ENCODE measurements at places on chromosomes 1 and 21.

- DNase-seq, result no peak
Measured at GRCh38 chr1:206570529-206570928, 41.7 kb downstream of the EIF2D start.

- no peak for DNase-seq
Measured at GRCh38 chr1:216626394-216627067, 96.7 kb downstream of the ESRRG start.

GRCh38 chr1:82125119-82125518, 324.4 kb downstream of the ADGRL2 start:
- no peak for DNase-seq

- DNase-seq, result no peak
Measured at GRCh38 chr21:41603476-41603875, 95.5 kb upstream of the TMPRSS2 start.

DNA sequence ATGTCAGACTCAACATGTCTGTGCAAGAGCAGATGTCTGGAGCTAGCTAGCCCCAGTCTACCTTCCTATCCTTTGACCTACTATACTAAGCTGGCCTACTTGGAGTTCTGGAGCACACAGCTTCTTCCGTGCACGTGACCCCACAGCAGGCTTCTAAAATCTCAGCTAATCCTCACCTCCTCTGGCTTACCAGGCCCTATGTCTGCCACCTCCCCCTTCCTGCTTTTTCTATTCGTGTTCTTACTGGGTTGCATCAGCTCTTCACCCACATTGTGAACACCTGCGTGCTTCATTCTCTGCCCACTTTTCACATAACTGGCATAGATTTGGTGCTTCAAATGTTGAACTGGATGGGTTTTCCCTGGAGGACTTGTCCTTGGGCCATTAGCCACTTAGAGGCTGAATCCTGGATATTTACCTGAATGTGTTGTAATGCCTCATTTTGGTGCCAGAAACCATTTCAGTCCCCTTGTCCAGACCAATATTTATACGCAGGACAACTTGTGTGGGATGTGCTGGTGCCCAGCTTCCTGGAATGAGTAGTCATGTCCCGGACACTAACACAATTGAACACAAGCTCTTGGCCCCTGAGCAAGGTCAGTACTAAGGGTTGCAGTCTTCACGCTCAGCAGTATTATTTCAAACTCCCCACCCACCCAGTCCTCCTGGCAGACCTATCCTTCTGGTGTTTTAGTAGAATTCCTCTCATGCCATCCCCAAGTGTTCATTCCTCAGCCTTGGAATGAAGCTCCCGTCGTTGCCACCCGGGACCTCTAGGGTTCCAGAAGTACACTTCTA, 24.0 kb downstream of the TENT5C start:
- no peak for DNase-seq

DNA sequence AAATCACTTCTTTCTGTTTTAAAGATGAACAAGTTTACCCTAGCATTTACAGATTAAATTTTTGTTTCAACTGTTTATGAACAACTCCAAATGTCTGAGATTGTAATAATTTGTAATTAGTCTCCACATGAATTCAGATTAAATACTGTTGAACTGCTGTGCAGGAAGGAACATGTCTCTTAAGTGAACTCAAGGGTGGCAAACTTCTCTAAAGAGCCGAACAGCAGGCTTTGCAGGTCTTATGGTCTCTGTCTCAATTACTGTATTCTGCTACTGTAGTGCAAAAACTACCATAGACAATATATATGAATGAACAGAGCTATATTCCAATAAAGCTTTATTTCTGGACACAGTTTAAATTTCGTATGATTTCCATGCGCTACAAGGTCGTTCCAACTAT, 6.6 kb downstream of the RSBN1 start:
- DNase-seq, result no peak

DNA sequence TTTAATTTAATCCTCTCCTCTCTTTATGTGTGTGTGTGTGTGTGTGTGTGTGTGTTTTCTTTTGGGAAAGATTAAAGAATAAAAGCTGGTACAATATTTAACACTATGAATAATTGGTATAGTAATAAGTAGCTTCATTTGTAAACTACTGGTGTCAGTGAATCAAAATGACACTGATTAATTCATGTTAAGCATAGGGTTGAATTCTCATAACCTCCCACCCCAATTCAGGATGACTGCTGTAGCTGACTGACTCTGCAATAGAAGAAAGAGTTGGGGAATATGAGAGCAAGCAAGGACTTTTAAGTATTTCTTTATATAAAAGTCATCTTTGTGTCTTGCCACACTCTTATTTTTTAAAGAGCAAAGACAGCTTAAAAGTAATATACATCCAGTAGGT, 13.1 kb downstream of the SLC30A7 start:
- DNase-seq, result no peak

DNA sequence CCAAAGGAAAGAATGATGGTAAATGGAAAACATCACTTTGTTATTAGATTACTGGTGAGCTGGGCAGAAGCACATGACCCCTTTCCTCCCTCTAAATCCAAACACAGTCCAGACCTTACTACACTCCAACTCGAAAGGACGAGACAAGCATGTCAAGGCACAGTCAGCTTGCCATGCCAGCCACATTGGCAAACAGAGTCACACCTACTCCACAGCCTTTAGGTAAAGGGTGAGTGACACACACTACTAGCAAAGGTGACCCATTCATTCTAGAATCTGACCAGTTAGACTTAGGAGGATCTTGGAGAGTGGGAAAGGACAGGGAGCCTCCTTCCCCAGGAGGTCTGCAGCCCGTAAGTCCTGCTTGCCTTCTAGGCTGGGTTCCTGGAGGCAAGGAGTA, 3.0 kb downstream of the SLC44A3 start:
- DNase-seq, result peak; percentile 38

GRCh38 chr1:107183011-107183410, 42.2 kb downstream of the NTNG1 start:
- DNase-seq, result no peak

GRCh38 chr1:46452931-46453325, 36.7 kb upstream of the DMBX1 start:
- DNase-seq, result no peak

- DNase-seq, result no peak
Measured at GRCh38 chr21:16195538-16195910, 465.7 kb downstream of the USP25 start.

DNA sequence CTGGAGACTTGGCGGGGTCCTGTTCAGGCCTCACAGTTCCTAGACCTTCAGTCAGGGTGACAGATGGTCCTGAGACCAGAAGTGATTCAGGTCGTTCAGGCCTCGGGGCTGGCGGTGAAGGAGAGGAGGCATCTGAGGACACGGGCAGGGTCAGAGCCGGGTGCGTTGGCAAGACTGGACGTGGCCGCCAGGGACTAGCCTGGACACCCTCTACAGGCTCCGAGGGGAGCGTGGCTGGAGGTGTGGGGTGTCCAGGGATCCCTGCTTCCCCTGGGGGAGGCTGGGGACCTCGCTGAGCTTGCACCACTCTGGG, 64.0 kb upstream of the TARDBP start:
- DNase-seq, result no peak

- no peak for DNase-seq
Measured at GRCh38 chr1:245469006-245469405, 314.2 kb downstream of the KIF26B start.

DNA sequence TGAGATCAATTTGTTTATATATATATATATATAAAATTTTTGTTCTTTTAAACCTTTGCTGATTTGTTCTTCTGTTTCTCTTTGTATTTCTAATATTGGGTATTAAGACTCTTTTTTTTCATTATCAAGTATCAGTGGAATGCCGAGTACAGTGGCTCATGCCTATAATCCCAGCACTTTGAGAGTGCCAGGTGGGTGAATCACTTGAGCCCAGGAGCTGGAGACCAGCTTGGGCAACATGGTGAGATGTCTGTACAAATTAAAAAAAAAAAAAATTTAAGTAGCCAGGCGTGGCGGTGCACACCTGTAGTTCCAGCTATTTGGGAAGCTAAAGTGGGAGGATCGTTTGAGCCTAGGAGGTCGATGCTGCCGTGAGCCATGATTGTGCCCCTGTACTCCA, 67.1 kb downstream of the MAST2 start:
- DNase-seq, result no peak

DNA sequence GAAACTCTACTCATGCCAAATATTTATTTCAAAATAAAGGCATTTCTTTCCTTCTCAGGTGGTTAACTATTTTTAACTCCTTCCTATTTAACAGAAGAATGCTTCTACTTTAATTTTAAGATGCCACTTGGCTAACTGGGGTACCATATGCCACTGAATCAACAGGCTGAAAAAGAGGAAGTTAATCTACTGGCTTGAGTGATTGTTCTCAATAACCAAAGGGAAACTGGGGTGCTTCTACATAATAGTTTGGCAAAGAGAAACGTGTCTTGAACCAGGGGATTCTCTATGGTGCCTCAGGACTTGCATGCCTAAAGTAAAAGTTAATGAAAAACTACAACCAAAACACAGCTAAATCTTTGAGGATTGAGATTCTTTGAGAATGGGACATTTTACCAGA, 142.6 kb downstream of the DENND1B start:
- no peak for DNase-seq

GRCh38 chr1:239587066-239587465, 200.7 kb downstream of the CHRM3 start:
- DNase-seq, result no peak

GRCh38 chr21:14543983-14544382, 2.1 kb downstream of the SAMSN1 start:
- no peak for DNase-seq

- DNase-seq, result no peak
Measured at GRCh38 chr1:69191335-69191734, 376.4 kb upstream of the LRRC7 start.

- DNase-seq, result no peak
Measured at GRCh38 chr1:18112611-18113010, 5.0 kb downstream of the IGSF21 start.

- DNase-seq, result no peak
Measured at GRCh38 chr1:167627615-167627864, 2.5 kb upstream of the RCSD1 start.

GRCh38 chr21:33157303-33157702, 72.4 kb upstream of the IFNAR2 start:
- no peak for DNase-seq

GRCh38 chr1:21822349-21822748, 10.3 kb downstream of the LDLRAD2 start:
- no peak for DNase-seq

DNA sequence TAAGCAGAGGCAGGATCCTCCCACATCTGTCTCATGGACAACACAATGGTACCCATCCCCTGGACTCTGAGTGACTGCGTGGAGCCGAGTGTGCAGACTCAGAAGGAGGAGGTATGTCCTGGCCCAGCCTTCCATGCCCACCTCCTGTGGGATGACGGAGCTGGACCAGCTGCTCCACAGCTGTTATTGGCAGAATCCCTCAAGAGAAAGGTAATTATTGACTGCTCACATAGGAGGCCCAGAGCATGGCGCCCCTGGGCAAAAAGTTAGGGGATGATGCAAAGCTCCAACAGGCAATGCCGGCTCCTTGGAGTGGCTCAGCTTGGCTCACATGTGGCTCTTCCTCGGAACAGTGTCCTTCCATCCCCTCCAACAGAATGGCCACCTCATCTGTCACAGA, 12.2 kb upstream of the ACTRT2 start:
- DNase-seq, result no peak

DNA sequence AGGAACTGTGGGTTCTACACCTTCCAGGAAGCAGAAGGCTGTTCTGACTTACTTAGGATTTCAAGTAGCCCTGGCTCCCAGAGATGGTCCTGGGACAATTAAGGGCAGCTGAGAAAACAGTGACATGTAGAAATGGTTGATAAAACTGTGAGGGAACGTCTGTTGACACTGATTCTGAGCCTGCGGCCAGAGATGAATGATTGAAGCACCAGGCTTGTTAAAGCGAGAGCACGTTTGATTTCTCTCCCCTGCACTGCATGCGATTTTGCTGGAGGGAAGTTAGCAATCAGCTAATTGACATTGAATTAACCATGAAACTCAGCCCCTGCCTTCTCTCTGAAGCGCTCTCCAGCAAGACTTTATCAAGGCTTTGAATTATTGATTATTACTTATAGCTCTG, 29.9 kb upstream of the POU3F1 start:
- DNase-seq, result no peak

DNA sequence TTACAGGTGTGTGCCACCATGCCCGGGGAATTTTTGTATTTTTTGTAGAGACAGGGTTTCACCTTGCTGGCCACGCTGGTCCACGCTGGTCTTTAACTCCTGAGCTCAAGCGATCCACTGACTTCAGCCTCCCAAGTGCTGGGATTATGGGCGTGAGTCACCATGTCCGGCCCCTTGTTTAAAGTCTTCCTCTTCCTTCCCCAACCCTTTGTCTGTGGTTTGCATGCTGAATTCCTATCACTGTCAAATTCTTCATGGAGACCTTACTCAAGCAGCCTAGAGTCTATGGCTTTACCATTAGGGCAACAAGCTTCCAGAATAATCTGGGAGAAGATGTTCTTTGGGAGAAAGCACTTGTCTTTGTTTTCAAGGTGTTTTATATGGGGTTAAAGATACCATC, 34.7 kb downstream of the B3GALT5 start:
- DNase-seq, result peak; percentile 77

DNA sequence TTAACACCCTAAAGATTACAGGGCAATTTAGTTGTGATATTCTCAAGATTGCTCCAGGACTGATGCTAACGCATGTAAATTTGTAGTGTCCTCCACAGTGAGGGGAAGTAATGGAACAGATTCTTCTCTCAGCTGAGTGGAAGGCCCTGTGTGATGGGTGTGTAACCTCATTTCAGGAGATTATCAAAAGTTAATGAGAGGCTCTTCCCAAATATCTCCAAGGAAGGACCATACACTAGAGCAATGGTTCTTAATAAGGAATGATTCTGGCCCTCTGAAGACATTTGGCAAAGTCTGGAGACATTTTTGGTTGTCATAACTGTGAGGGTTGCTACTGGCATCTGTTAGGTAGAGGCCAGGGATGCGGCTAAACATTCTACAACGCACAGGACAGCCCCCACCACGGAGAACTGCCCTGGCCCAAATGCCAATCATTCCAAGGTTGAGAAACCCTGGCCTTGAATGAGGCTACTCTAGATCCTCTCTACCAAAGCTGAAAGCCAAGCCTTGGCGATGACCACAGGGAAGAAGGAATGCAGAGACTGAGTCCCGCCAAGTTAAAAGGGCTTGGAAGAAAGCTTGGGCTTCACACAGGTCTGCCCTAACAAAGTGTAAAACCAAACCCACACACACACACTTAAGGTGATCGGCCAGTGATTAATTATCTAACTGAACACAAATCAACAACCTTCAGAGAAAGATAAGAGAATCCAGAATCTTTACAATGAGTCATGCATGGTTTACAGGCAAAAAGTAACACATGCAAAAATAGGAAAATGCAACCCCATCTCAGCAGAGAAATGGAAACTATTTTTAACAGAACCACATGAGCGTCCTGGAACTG, 135.8 kb downstream of the SYF2 start:
- DNase-seq, result no peak

DNA sequence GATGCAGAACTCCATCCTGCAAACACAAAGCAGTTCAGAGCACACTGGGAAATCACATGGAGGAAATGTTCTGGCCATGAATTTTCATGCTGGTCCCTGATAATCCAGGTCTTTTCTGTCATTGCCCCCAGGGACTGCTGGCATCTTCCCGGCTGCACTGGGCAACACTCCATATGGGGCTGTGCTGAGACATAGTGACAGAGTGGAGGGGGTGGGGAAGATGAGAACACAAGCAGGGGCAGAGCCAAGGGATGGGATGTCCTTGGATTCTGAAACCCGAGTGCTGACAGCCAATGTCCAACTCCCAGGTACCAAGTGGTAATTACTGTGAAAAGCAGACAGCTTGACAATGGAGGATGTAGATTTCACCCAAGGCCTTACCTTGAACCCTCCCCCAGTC, 185.7 kb downstream of the HIVEP3 start:
- no peak for DNase-seq
